ENCODE measurements at places on chromosomes 3 and 15.

DNA sequence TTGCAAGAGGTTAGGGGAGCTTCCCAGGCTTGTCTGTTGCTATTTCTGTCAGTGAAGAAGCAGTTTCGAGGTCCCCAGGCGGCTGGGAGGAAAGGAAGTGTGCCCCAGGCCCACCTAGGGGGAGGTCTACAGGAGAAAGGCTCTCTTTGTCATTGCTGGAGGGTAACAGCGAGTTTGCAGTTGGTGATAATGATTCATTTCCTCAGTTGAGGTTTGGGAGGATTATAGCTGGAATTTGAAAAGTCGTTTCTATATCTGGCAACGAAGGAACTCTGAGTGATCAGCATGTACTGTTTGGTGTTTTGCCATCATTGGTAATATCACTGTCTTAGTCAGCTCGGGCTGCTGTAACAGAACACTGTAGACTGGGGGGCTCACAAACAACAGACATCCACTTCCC, 65.5 kb upstream of the UBE3A start:
- DNase-seq: no peak

DNA sequence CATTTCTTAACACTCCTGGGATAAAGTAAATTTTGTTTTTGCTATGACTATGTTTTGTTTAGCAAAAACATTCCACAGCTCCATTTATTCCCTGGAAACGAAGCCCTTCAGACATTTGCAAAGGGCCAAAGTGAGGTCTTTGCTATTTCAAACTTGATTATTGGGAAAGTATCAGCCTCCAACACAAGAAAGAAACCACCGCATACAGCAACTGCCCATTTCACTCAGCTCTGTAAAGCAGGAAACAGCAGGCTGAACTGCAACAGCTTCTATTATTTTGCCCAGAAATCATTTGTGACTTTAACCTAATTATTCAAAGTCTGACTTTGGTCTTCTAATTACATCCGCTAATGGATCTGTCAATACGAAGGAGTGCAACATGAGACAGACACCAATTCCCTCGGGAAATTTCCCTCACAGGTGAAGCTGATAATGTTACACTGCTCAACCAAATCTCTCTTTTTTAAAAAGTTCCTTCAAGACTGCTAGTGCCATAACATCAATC, 72.1 kb downstream of the RFTN1 start:
- DNase-seq: no peak

GRCh38 chr15:42453826-42454225, 37.1 kb downstream of the ZNF106 start:
- DNase-seq: no peak

- no peak for DNase-seq
Measured at GRCh38 chr15:29039466-29040369, 153.9 kb downstream of the APBA2 start.

DNA sequence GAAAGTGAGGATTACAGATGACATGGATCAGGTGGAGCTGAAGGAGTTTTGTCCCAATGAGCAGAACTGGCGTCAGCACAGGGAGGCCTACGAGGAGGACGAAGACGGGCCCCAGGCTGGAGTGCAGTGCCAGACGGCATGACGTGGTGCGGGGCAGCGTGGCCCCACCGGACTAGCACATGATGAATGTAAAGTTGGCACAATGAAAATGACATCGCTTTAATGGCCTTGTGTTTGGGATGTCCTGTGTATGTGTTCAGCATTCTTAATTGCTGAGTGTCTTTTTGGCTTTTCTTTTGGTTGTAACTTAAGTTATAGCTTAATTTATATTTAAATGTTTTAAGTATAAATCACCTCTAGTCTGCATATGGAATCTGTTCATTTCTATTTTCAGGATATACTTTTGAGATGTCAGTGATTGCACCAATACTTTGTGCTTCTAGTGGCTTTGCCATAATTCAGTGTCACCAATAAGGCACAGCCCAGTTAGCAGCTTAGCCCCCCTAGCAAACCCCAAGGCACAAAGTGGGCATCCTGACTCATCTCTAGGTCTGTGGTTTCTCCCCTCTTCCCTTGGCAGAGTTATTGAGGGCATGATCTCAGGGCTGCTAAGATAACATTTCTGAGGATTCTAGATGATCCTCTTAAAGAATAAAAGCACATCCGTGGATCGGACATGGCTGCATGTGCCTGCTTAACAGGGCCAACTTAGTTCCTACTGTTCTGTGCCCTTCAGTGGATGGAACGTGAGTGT, 16.1 kb downstream of the DNAJA4 start:
- no peak for DNase-seq

- no peak for DNase-seq
Measured at GRCh38 chr3:58329150-58329921, 3.4 kb upstream of the PXK start.

- peak; percentile 67 for DNase-seq
Measured at GRCh38 chr3:155252535-155252934, 40.9 kb downstream of the STRIT1 start.

DNA sequence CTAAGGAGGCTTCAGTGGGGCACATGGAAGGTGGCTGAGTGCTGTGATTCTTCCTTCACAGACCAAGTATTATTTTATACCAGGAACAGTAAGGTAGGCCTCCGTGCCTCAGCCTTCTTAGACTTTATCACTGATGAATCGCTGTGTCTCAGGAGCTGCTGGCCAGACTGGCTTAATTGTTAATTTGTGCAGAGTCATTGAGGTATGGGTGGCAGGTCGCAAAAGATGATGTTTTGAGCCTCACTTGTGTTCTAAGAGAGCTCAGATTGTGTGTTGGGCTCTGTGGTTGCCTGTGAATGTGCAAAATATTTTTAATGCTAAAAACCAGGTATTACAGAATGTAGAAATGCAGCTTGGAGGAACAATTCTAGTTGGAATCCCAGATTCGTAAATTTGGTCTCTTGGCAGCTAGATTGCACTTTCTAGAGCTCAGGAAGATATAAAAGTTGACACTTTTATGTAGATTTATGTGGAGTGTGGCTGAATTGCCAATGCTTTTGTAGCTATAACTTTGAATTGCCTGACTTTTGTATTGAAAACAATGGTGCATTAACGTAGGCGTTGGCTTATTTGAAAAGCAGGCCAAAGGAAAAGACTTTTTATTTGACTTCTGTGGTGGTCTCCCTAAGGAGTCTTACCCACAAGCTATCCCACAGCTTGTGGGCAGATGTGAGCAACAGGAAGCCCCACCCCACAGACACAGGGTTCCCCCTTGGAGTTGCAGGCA, 53.4 kb downstream of the LARS2 start:
- DNase-seq: no peak

DNA sequence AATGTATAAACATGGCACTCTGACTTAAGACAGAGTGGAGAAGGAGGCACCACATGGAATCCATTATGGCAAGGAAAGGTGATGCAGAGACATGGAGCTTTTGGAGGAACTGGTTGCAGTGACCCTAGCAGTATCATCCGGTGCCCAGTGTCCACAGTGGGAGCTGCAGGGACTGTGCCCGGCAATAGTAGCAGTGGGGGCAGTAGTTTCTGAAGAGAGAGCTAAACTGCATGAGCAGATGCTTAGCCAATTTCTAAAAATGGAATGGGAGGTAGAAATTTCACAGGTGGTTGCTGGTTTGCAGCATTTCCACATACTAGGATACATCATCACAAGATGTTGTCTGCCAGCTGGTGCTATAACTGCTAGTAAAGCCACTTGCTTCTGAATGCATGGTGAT, 7.8 kb upstream of the TM2D3 start:
- DNase-seq: no peak

GRCh38 chr3:72907131-72907711, 19.4 kb downstream of the GXYLT2 start:
- DNase-seq: peak; percentile 15

GRCh38 chr15:45088801-45089711, 24.9 kb downstream of the DUOX2 start:
- peak; percentile 70 for DNase-seq

DNA sequence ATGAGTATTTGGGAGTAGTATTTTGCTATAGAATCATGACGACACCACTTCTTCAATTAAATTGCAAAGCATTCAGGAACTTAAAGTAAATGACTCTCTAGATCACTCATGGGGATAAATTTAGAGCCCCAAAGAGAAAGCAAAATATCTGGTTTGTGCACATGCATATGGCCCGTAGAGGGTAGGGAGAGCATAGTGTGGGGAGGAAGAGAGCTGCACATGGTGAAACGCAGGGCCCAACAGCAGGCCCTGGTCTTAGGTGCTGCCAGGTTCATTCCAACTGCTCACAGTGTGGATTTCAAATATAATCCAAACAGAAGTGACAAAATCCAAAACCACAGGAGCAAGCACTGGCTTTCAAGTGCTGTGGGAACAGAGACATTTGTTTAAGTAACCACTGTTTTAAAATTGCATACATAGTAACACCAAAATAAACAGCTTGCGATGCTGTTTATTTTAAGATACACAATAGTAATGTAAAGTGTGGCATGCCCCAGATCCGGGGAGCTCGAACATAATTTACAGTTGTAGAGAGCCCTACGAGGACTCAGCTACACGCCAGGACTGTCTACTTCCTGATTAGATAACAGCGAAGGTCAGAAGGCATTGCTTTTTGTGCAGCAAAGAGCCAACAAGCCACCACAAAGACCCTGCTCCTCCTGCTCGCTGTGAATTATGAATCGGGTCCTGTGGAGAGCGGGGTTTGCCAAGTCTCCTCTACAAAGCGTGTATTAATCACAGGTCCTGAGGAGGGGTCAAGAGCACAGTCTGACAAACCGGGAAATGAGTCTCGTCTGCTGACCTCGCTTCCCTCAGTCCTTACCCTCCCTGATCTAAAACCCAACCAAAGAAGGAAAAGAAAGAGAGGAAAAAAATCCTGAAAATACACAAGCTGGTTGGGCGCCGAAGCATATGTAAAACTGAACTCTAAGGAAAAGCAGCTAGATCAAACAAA, 80.6 kb downstream of the MEIS2 start:
- no peak for DNase-seq

DNA sequence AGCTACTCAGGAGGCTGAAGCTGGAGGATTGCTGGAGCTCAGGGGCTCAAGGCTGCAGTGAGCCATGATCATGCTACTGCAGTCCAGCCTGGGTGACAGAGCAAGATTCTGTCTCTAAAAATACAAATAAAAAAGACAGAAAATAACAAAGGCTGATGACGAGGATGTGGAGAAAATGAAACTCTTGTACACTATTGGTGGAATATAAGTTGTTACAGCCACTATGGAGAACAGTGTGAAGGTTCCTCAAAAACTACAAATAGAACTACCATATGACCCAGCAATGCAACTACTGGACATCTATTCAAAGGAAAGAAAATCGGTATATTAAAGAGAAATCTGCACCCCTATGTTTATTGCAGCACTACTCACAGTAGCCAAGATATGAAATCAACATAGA, 526.7 kb upstream of the NAALADL2 start:
- no peak for DNase-seq

DNA sequence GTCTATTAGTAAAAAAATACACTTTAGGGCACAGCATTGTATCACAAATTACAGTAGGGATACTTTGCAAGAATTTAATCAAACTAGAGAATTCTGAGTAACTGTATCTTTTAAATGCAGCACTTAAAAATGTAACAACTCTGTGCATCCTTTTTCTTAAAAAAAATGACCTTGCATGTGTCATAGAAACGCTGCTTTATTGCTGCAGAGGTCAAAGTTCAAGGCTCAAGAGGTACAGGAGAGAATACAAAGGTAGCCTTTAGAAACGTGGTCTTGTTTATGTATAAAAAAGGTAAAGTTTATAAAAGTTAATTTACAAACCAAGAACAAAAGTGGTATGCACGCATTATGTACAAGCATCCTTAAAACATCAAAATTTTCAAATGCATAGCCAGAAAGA, 122.0 kb downstream of the TJP1 start:
- no peak for DNase-seq

DNA sequence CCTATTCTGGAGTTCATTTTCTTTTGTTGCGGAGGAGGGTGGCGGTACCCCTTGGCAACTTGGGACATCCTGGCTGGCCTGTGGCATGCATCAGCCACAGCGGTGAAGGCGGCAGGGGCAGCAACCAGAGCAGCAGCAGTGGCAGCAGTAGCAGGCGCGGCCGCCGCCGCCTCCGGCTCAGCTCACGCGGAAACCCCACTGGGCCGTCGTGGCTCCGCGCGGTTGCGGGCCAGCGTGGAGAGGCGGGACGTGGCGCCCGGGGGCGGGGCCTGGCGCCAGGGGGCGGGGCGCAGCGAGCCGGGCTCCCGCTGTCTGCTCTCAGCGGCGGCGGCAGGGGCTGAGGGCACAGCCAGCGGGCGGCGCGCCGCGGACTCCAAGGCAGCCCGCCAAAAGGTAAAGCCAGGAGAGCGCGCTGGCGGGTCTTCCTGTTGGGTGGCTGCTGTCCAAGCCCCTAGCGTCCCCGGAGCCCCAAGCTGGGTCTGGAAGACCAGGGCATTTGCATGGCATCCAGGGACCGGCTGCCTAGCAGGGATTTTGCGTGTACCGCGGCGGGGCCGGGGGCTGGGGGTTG, 334.4 kb upstream of the THRB start:
- DNase-seq: no peak

DNA sequence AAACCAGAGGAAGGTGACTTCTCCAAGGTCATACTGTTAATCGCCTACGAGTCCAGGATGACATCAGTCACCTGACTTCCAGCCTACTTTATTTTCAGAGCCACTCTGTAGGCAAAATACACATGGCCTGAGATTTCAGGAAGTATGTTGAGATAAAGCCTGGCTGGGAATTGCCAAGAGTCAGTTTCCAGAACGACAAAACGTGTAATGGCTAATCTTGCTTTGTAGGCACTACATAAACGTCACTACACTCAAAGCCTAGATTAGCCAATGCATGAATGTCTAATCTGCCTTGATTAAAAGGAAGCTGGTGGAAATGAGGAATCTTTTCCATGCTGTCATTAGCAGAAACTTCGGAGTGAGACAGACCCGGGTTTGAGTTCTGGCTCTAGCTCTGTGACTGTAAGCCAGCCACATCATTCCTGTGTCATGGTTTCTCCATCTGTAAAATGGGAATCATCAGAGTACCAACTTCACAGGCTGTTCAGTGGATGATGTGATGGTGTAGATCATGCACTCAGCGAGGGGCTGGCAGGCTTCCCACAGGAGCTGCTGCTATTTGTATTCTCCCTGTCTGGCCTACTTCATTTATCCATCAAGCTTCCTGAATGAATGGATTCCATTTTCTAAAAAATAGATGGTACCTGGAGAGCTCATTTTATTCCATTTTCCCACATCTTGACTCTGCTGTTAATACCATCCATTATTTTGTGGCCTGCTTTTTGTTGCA, 241.9 kb downstream of the XXYLT1 start:
- no peak for DNase-seq

GRCh38 chr3:135100366-135100765, 305.3 kb downstream of the EPHB1 start:
- no peak for DNase-seq

DNA sequence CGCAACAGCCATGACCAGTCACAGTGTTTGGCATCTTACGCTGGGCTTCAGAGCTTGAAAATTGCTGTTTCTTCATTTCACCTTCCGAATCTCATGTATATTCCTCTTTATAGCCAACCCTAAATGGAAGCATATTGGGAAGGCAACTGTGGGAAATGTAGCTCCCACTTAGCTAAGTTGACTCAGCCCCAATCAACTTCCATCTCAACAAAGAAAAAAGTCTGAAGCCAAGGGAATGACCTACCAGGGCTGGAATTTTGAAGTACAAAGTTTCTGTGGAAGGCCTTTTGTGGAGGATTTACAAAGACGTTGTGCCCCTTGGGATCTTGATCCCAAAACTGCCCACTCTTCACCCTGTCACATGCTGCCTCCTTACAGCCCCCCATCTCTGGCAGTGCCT, 85.2 kb upstream of the OXTR start:
- DNase-seq: no peak
